ENCODE measurements at places on chromosomes 7 and 10. TPM values are rescaled to one million over a fixed set of nuclear protein-coding genes. Genes with fewer than 3 reads are reported as not detected.
A peak's percentile ranks its signal among the peaks of the same experiment; 100 is the strongest.

DNA sequence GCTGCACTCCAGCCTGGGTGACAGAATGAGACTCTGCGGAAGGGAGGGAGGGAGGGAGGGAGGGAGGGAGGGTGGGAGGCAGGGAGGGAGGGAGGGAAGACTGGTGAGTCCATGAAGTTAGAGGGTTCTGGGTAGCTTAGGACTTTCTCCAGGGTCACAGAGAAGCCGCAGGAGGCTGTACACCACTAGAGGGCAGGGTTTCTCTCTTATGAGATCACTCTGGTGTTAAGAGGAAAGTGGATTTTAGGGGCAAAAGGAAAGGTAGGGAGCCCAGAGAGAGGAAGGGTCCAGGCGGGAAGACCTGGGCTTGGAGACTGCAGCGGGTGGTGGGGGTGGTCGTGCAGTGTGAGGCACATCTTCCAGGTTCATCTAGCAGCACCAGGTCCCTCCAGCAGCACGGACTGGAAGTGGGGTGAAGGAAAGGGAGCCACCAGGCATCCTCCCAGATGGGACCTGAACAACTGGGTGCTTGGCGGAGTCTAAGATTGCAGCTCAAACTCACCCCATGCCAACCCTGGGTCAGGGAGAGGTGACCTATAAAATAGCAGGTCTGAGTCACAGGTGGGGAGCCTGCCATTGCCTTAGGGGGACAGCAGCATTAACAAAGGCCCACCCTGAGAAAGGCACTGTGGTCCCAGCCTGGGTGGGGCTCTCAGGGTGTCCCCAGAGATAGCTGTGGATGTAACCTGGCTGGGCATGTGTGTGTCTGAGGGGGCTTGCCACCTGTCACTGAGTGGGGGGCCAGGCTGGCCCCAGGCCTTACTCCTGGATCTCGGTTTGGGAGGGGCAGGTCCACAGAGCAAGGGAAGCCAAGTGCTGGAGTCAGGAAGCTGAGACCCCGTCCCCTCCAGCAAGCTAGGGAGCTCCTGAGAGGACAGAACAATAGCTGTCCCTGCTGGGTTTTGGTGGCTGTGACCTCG is 48.5 kb upstream of the SLC29A3 start:
- DNase-seq, result no peak

- no peak for DNase-seq
Observed at GRCh38 chr7:106776618-106777347, 88.3 kb upstream of the PIK3CG start.

- no peak for DNase-seq
Observed at GRCh38 chr10:44994752-44995530, 5.8 kb upstream of the ZNF22 start.

DNA sequence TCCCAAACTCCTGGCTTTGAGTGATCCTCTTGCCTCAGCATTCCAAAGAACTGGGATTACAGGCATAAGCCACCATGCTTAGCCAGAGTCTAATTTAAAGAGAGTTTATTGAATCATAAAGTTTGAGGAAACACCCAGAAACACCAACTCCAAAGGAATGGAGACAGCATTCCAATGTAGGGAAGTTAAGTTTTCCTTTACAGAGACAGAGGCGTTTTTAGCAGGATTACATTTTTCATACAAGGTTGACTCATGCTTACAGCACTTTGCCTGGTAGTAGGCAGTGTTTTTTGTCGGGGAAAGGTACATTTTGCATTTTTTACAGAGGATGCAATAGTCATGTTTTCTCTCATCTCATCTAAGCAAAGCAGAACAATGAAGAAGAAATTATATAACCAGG is 18.9 kb upstream of the OPN4 start:
- peak; percentile 64 for DNase-seq

DNA sequence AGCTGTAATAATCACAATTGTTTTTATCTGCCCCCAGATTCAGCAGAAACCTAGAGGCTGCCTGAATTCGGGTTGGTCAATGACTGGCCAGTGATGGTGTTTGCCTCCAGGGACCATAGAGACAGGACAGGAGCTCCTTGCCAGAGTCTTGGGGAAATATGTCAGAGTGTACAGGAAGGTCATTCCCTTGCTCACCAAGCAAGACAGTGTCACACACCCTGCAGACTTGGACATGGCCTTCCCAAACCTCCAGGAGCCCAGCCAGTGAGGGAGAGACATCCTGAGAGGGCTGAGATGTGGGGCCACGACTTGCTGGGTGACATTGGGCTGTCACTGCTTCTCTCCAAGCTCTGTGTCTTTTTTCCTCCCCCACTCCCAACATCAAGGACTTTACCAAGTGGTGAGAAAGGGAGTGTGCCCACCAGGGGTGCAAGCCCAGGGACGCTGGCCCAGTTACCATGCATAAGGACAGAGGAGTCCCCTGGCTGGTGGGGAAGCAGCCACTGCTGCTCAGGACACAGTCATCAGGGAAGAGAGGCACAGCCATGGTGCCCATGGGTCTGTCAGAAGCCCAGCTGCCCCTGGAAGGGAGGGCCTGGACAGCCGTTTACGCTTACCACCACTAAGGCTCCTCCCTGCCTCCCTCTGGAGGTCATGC is 25.3 kb upstream of the C10orf53 start:
- DNase-seq, result no peak

The ODAD2 gene
- polyA plus RNA-seq, result 1.3 TPM
